Stimulated activated naive B cell treated with anti-CD40 and anti-IgM and Interleukin-4, amounts not matched to agents 10 μg/mL and 1 μg/mL and 100 μg/mL, for 72 hours (primary cell): ENCODE measurements at places on chromosomes 1 and 21.

DNA sequence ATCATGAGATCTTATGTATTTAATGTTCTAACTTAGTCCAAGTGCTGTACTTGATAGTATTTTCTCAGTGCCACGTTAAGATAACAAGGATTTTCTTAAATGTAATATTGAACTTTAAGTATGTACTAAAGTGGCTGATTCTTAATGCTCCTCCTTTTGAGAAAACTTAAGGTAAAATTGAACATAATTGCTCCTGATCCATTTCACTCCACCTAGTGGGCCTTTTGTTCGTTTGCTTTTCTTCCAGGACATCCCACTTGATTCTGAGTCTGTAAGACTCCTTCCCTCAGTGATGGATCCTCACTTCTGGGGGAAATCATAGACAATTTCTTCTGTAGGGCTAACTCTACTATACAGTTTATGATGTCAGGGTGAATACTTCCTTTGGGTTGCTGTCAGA, 173.1 kb downstream of the LMO4 start:
- DNase-seq = no peak

DNA sequence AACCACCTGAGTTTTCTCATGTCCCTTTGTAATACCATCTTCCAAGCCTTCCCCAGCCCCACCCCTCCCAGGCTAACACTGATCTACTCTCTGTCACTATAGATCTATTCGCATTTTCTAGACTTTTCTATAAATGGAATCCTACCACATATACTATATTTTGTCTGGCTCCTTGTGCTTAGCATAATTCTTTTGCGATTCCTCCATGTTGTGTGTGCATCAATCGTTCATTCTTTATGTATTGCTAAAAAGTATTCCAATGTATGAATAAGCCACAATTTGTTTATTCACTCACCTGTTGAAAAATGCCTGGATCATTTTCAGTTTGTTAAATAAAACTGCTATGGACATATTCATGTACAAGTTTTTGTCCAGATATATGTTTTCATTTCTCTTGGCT, 66.7 kb upstream of the DPT start:
- no peak for DNase-seq

DNA sequence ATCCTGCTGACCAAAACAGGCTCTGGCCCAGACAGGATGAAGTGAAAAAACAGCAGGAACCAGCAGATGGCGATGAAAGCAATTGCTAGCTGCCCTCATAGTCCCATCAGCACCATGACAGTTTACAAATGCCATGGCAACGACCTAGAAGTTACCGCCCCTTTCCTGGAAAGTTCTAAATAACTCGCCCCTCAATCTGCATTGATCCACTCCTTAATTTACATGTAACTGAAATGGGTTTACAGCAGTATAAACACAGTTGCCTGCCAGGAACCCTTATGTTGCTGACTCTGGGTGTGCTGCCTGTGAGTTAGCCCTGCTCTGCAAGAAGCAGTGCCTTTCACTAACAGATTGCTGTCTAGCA, 65.5 kb upstream of the CR1L start:
- peak; percentile 45 for DNase-seq

GRCh38 chr1:225299624-225300023, 128.2 kb downstream of the LBR start:
- no peak for DNase-seq

DNA sequence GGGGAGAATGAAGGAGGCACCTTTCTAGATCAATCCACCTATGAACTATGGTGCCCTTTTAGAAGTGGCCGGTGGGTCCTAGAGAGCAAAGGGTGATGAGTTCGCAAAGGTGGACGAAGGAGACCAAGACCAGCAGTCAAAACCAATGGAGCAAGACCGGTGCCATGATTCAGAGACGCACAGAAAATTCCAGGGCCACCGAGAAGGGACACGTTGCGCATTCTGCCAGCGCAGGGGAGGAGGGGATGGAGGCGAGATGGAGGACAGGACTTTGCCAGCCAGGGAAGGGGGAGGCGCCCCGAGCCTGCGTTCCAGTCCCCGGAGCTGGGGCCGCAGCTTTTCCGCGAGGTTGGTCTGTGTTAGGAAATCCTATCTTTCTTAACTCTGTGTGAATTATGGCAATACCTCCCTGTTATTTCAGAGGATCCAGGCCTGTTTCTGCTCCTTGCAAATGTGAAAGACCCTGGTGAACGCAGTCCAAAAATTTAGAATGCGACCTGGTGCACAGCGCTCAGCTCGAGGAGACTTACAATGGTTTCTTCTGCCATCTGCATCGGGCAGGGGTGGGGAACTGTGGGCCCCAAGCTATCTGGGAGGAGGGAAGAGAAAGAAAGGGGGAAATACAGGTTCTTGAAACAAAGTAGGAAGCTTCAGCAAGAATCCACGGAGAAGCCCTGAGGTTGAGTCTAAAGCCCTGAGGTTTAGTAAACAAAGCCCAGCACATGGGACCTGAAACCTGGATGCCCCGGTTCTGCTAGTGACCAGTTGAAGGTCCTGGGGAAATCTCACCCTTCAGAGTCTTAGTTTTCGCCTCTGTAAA, 129.4 kb downstream of the MRPS6 start:
- no peak for DNase-seq

- no peak for DNase-seq
Measured at GRCh38 chr1:174837386-174837785, 162.4 kb upstream of the CACYBP start.

GRCh38 chr1:10599194-10599861, 124.6 kb downstream of the PEX14 start:
- DNase-seq = no peak

DNA sequence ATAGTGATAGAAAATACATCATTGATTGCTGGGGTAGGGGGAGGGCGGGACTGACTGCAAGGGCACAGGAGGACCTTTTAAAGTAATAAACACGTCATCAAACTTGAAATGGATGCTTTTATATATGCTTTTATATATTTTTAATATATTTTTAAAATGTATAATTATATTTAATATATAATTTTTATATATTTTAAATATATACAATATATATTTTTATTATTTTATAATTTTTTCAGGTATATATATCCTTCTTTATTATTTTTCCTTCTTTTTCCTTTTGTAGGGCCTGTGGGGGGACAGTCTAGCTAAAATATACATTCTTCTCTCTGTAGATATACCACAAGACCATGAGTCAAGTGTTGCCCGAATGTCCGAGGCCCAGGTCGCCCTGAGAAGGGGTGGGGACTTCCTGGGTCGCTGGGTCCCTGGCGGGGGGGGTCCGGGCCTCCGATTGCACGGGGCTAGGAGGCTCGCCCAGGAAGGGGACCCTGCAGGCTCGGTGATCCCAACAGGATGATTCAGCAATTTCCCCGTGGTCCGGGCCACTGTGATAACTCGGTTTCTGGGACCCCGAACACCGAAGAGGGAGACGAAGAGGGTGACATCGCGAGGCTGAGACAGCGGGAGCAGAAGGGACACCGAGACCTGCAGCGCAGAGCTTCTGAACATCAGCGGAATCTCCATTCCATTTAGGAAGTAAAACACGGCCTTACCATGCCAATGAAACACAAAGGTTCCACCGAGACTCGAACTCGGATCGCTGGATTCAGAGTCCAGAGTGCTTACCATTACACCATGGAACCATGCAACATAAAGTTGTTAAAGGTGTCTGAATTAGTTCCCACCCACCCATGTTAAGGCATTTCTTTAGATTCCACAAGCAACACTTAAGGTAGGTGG, 112.5 kb upstream of the NBPF11 start:
- DNase-seq = no peak

DNA sequence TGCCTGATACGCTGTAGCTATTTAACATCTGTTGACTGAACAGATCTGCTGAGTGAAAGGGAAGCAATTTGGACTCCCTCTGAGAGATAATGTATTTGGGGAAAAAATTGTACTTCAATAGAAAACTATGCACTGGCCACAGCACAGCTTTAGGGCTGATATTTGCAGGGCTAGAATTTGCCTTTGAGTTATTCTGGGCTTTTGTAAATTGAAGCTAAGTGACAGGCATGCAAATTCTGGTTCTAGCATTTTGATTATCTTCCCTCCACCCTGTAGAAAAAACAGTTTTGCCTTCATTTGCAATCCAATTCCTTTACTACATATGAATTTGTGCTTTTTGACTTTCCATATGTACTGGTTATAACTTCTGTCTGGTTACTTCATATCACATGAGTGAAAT, 7.9 kb downstream of the KYAT3 start:
- DNase-seq = no peak

- no peak for DNase-seq
Measured at GRCh38 chr1:217048104-217048707, 325.0 kb upstream of the ESRRG start.

- no peak for DNase-seq
Measured at GRCh38 chr1:27503033-27503432, 13.1 kb upstream of the WASF2 start.

- no peak for DNase-seq
Measured at GRCh38 chr21:26506956-26507355, 66.1 kb downstream of the CYYR1 start.

DNA sequence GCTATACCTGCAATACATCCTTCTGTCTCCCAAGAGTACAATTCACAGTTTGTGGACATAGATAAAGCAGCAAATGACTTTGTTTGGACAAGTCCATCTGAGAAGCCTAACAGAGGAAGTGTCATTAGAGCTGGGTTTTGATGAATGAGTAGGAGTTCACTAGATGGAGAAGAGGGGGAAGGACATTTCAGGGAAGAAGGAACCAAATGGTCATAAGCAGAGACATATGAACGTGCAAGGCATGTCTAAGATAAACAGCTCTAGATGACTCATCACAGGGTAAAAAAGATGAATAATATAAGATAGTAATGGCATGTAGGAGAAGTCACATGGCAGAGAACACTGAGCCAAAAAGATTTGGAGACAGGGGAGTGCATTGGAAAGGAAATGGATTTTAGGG, 54.5 kb downstream of the HMGB4 start:
- DNase-seq = no peak

DNA sequence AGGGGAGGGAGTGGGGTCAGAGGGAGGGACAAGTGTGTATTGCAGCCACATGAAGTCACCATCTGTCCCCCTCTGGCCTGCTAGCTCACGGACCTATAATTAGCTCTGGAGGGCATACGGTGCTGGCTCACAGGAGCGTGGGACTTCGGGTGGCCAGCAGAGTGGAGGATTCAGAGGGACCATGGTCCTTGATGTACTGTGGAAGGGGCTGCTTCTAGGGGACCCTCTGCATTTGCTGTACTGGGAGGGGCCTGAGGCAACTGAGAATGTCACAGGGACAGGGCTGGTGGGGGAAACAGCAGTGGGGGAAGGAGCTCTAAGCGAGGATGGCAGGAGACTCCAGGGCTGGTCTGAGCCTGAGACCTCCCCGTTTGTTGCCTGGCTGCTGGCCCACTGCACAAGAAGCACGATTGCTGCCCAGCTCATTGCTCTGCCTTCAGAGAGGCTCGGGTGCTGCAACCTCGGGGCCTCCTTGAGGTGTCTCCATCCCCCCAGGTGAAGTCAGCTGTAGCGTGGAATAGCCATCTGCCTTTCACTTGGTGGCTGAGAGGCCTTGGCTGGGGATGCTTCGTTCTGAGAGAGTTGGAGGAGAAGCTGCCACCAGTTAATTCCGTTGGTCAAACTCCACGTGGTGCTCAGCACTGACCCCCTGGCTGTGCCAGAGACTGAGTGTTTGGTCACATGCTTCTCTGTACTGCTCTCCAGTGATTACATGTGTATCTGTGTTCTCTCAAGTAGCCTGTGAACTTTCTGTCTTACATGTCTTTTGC, 2.7 kb downstream of the PPFIA4 start:
- no peak for DNase-seq

DNA sequence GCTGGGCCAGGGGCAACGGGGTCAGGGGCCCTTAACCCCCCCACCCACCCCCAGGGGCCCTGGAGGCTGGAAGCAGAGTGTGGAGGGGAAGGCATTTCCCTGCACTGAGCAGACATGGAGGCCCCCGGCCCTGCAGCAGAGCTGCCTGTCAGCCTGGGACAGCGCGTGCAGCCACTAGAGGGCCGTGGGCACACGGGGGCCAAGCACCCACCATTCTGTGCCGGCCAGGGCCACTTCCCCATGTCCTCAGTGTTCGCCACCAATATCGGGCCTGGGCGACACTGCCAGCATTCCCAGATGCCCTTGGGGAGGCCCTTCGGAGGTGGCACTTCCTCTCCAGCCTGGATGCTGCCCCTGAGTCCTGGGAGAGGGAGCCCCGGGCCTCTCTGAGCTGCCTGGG, 23.2 kb upstream of the ARHGEF16 start:
- no peak for DNase-seq

DNA sequence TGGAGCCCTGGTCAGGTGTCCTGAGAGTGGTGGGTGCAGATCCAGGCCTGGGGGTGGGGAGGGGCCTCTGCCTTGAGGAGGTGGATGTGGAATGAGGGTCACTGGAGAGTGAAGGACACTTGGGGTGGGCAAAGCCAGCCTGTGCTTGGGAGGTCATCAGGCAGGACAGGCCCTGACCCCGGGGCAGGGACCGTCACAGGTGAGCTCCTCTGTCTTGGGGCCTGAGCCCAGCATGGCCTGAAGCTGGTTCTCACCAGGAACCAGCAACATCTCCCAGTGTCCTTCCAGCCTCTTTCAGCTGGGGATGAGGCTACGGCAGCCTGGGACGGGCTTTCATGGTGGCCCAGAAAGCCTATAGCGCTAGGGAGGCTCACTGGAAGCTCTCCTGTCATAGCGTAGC, 831 bp upstream of the KRTAP10-2 start:
- no peak for DNase-seq

DNA sequence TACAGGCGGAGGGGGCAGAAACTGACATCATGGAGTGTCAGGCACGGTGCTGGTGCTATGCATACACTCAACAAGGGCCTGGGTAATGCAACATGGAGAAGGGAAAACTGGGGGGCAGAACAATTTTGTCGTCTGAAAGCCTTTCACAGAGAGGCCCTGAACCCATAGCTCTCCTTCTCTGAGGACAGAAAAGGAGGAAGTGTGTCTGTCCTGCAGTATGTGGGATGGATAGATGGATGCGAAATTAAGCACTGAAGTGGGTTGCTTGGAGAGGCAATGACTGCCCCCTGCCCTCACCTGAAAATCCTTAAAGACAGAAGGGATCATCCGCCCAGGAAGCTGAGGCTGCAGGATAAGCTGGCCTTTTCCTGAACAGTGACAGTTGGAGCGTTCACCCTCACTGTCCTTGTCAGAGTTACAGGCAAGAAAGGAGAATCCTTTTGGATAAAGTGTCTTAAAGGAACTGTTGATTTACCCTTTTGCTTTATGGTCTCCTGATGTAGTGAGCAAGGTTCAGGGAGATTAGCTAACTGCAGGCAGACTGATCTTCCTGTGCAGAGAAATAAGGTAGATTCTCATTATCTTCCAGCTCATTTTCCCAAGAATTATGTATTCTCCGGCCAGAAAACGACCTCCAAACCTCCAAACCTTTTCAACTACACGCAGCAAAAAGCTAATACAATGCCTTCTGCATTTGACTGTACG, 1.6 kb upstream of the FAM20B start:
- DNase-seq = no peak

DNA sequence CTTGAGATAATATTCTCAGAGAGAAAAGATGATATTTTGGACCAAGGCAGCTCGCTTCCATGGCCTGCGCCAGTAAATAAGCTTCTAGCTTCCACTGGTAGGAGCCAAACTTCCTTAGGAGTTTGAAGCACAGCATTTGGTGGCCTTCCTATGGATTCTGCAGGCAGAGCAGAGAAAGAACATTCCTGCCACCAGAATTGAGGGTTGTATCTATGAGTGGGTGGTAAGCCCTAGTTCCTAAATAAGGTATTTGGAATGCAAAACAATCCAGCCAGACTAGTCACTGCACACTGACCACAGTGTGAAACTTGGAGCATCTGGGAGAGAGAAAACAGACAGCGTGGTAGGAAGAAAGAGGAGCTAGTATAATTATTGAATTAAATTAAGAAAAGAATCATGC, 54.1 kb upstream of the BCAR3 start:
- DNase-seq = no peak
